ENCODE measurements at places on chromosomes 6 and 20.

GRCh38 chr20:36929290-36929689, 22.2 kb downstream of the SAMHD1 start:
- no peak for DNase-seq

DNA sequence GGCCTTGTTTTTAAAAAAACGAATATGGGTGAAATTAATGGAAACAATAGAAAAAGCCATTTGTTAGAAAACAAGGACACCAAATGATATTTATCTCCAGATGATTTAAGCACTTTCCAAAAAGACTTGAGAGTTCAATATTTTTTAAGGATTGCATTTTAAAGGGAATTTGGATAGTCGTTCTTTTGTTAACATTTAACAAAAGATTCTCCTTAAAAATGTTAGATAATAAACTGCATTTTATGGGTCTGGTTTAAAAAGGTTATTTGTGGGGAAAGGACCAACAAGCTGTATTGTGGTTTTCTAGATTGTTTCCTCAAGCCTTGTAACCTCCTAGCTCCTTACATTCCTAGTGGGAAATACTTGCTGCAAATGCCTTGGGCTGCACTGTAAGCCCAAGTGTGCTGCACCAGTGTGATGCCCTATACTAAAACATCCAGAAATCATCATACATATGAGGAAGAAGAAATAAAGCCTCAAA, 1.5 kb upstream of the PHIP start:
- no peak for DNase-seq

- no peak for DNase-seq
These were observed 46.9 kb upstream of the POPDC3 start for GRCh38 chr6:105226598-105227294.

DNA sequence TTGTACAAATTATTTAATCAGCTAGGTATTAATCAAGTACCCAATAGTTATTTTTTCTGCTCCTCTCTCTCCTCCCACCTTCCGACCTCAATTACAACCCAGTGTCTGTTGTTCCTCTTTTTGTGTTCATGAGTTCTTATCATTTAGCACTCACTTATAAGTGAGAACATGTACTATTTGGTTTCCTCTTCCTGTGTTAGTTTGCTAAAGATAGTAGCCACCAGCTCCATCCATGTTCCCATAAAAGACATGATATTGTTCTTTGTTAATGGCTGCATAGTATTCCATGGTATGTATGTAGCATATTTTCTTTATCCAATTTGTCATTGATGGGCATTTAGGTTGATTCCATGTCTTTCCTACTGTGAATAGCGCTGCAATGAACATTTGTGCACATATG, 652.8 kb upstream of the CITED2 start:
- no peak for DNase-seq

- DNase-seq = no peak
These were observed 135.8 kb upstream of the AFDN start for GRCh38 chr6:167690931-167691330.

- DNase-seq = no peak
These were observed 147.7 kb downstream of the BTBD9 start for GRCh38 chr6:38492031-38492430.

- no peak for DNase-seq
These were observed 187.7 kb downstream of the AIG1 start for GRCh38 chr6:143248359-143248758.

- peak; percentile 66 for DNase-seq
These were observed 24.2 kb upstream of the TMX4 start for GRCh38 chr20:8043687-8044282.

GRCh38 chr6:52566201-52566600, 10.7 kb downstream of the TRAM2 start:
- no peak for DNase-seq

DNA sequence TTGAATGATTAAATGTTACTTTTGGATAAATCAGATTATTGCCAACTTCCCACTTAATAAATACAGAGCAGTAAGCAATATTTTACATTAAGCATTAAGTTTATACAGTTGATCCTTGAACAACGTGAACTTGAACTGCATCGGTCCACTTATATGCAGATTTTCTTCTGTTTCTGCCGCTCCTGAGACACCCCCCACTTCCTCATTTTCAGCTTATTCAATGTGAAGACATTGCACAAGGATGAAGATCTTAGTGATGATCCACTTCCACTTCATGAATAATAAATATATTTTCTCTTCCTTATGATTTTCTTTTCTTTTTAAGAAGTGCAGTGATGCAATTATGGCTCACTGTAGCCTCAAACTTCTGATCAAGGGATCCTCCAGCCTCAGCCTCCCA, 167.2 kb downstream of the LINC00237 start:
- DNase-seq = no peak

DNA sequence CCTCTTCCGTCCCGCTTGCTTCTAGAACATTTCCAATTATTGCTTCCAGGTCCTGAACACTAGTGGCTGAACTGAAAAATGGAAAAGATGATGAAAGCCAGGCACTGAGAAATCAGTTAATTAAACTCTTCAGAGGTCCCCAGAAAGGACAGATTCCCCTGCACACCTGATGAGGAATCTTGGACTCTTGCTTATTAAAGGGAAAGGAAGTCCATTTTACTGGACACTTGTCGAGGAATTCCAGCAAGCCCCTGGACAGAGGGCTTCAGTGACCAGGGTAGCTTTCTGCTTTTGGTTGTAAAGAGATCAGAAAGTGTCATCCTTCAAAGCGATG, 47.8 kb upstream of the CDYL start:
- DNase-seq = no peak

DNA sequence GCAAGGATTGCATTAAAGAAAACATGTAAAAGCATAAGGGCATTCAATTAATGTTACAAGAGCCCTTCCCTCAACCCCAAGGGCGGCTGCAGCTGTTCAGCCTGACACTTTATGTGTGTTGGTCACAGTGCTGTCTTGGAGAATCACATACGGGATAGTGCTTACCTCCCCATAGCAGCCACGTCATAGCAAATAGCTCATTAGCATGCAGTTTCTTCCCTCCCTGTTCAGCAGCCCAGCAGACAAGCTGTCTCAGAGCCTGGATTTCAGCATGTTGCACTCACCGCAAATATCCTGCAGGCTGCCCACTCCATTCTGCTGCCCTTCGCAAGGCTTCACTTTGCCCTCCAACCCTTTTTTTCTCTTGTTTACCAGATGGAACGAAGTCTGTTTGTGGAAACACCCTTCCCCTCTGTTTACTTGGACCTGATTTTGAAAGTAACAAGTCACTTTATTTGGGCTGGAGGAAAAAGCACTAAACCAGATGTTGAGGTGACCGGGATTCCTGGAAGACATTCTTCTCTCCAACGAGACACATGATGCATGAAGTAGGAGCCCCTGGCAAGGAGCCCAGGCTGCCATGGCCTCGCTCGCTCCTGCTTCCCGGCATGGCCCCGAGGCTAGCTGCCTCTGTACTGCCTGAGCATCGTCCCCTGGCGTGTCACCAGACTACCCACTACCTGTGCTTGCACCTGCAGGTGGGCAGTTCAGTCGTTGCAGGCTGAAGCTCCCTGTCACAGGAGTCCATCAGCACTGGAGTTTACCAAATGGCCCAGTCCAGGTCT, 151.6 kb upstream of the GMDS start:
- DNase-seq = no peak

GRCh38 chr6:138970159-138970558, 17.9 kb downstream of the REPS1 start:
- DNase-seq = no peak

DNA sequence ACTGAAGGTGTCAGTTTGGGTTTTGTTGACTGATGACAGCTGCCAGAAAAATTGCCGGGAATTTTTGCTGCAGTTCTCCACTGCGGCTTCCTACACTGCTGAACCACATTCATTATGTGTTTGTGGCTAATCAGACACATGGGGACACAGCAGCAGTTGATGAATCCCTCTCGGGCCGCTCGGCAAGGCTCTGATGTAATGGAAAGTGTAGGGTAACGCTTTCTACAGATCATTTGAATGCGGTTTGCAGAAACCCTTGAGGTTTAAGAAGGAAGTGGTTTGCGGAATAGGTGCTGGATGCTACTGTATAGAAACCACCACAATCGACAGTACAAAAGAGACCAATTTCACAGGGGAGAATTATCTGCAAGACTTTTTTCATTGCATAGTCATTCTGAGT, 138.7 kb upstream of the SASH1 start:
- no peak for DNase-seq

GRCh38 chr6:154731296-154732218, 1.7 kb upstream of the SCAF8 start:
- no peak for DNase-seq

DNA sequence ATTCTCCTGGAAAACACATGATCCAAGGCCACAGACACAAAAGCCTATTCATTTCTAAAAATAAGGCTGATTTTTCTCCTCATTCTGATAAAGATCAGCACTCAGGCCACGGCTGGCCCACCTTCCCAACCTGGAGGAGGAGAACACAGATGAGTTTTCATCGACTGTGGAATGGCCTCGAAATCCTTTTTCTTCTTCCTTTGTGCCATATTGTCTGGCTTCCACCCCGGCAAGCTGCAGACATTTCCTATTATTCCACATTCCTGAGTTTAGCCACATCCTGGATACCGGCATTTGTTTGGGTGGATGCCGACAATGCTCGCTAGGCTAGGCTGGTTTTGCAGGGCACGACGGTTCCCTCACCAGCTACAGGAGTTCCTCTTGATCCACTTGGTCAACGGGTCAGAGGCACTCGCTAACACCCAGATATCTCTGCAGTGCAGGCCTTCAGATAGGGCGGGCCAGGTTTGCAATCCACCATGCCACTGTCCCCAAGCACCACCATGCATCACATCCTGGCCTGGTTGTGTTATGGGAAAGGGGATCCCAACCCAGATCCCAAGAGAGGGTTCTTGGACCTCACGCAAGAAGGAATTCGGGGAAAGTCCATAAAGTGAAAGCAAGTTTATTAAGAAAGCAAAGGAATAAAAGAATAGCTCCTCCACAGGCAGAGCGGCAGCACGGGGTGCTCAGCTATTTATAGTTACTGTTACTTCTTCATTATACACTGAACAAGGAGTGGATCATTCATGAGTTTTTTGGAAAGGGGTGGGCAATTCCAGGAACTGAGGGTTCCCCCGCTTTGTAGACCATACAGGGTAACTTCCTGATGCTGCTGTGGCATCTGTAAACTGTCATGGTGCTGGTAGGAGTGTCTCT, 4.2 kb upstream of the CTSZ start:
- peak; percentile 89 for DNase-seq
